Tongue (tissue), 3 donors: ENCODE measurements at places on chromosomes 11 and 22. TPM values are rescaled to one million over a fixed set of nuclear protein-coding genes. Genes with fewer than 3 reads are reported as not detected.

GRCh38 chr11:60803273-60803936, 18.3 kb downstream of the MS4A10 start:
- no peak for DNase-seq

- DNase-seq: no peak
Measured at GRCh38 chr11:8287703-8288102, 24.0 kb upstream of the LMO1 start.

DNA sequence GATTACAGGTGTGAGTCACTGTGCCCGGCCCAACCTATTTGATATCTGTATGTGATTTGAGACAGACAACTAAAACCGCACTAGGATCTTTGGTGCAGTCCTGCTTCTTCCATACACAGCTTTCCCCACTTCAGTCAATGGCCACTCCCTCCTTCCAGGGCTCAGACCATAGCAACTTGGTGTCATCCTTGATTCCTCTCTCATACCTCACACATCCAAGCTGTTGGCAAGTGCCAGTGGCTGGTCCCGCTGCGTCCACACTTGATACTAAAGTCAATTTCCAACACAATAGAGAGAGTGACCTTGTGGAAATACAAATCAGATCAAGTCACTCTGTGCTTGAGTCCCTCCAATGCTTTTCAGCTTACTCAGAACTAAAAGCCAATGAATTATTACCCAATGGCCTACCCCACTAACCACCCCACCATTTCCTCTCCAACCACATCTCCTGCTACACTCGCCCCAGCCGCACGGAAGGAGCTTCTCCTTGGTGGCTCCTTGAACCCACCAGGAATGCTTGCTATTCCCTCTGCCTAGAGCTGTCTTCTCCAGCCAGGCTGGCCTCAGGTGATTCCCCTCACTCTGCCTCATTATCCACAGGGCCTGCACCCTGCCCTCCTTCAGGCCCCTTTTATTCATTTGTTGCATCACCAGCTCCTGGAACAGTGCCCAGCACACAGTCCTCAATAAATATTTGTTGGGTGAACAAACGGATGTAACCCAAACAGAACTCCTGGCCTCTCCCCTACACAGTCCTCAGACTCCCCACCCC, 12.9 kb downstream of the ABTB2 start:
- DNase-seq: no peak

GRCh38 chr11:35305670-35306382, 113.5 kb downstream of the SLC1A2 start:
- peak; percentile 62 for DNase-seq

DNA sequence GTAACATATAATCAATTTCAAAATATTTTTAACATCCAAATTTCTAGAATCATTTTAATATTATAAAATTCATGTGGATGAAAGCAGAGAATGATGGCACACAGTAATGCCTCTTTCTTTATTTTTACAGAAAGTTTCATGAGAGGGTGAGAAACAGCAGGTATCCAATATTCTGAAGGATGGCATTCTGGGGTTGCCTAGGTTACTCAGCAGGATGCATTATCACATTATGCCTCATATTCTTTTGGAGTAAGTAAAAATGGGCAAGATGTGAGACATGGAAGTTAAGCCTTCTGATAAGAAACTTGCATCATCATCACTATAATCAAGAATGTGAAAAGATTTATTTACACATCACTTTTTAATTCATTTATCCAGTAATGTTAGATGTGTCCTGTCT, 148.7 kb upstream of the PGR start:
- DNase-seq: no peak

DNA sequence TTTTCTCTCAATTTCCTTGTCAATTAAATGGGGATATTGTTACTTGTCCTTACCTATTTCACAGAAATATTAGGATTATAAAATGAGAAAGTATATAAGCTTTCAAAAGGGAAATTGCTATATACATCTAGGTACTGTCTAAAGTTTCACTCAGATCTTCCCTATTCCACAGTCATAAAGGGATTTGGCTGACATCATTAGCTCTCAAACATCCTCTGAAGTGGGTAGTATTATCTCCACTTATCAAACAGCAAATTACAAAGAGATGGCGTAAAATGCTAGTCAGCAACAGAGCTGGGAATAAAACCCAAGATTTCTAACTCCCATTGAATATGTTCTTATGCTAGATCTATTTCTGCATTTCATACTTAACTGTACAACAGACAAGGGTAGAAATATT, 50.9 kb downstream of the SLC25A17 start:
- no peak for DNase-seq

DNA sequence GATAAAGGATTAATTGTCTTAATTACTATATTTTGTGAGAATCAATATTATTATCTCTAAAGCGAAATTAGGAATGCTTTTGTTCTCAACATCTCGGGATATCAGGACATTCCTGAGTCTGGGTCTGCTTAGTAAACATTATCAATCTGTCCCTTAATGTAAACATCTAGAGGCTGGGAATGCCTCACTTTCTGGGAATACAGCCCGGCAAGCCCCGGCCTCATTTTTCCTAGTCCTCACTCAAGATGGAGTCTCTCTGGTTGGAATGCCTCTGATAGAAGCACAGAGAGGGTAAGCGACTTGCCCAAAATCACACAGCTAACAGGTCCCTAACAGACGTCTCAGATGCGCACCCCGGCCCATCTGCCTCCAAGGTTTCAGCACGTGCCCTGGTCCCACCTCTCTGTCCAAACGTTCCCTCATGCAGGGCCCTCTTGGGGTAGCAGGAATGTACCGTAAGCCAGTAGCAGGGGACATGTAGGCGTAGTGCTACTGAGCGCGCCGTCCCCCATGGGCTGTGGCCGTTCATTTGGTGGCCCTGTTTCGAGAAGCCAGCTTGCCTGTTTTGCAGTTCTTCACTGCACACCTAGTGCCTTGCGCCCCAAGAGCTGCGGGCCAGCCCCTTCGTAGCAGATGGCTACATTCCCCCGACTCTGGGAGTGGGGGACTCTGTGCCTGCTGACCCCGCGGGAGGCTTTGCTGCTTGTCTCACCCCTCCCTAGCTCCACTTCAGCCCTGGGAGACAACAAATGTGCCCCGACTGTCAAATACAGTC, 62.2 kb upstream of the FADD start:
- DNase-seq: no peak

GRCh38 chr22:19526702-19527111, 2.5 kb upstream of the CLDN5 start:
- no peak for DNase-seq

- no peak for DNase-seq
Measured at GRCh38 chr11:27436916-27437315, 35.7 kb downstream of the LGR4 start.

GRCh38 chr22:43425976-43426785, 14.4 kb downstream of the MPPED1 start:
- DNase-seq: no peak

DNA sequence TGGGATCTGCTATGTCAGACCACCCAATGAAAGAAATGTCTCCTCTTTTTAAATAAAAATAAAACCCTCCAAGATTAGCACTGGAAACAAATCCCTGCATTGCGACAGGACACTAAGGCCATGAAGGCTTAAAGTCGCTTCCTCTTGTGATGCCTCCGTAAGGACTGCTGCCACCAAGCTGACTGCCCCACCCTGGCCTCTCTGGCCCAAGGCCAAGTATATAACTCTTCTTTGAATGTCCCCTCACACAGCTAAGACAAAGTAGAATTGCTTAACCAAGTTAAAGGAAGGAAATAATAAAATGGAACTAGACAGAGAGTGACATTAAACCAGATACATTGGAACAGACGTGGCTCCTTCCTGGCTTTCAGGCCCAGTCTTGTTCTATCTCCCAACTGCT, 7.5 kb upstream of the NRGN start:
- no peak for DNase-seq

DNA sequence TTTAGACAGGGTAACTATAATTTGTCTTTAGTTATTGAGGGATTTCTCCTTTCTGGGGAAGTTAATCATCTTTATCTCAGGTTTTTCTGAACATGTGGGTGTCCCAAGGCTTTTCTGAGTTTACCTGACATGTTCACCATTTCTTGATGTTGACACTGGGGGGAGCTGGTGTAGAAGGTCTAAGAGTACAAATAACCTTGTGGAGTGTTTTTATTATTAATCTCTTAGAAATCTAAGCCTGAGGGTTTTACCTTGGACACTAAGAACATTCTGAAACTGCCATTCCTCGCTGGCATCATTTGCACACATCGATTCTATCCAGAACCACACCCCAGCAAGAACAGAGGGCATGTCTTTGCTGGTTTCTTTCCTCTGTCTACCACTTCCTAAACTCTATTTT, 15.6 kb upstream of the C11orf91 start:
- no peak for DNase-seq

DNA sequence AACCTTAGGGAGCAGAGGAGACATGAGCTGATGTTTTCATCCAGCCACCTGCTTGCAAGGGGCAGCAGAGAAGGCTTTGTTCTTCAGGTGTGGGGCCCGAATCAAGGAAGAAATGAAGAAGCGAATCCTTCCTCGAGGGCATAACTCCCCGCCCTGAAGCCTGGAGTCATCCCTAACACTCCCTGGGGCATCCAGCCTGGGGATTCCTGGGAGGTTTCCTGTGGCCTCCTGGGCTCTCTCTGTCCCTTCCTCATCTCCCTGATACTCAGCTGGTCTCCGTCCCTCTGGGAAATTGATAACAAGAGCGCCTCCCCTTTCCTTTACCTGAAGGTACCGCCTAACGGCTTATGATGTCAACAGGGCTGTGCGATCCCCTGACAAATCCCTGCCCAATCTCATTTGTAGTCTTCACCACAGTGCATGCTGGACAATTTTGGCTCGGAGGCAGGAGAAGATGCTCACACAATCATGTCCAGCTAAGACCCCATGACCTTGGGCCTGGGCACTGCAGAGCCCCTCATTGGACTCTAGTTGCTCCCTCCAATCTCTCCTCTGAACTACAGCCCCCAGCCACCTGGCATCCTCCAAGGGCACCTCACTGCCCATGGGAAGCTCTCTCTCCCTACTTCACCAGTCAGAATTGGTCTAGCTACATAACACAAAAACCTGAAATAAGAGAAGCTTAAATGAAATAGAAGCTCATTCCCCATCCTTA, 80.6 kb upstream of the RTL6 start:
- no peak for DNase-seq

- DNase-seq: no peak
Measured at GRCh38 chr11:1070594-1071462, 3.8 kb upstream of the MUC2 start.

GRCh38 chr22:27845644-27846043, 44.1 kb upstream of the MN1 start:
- DNase-seq: no peak

DNA sequence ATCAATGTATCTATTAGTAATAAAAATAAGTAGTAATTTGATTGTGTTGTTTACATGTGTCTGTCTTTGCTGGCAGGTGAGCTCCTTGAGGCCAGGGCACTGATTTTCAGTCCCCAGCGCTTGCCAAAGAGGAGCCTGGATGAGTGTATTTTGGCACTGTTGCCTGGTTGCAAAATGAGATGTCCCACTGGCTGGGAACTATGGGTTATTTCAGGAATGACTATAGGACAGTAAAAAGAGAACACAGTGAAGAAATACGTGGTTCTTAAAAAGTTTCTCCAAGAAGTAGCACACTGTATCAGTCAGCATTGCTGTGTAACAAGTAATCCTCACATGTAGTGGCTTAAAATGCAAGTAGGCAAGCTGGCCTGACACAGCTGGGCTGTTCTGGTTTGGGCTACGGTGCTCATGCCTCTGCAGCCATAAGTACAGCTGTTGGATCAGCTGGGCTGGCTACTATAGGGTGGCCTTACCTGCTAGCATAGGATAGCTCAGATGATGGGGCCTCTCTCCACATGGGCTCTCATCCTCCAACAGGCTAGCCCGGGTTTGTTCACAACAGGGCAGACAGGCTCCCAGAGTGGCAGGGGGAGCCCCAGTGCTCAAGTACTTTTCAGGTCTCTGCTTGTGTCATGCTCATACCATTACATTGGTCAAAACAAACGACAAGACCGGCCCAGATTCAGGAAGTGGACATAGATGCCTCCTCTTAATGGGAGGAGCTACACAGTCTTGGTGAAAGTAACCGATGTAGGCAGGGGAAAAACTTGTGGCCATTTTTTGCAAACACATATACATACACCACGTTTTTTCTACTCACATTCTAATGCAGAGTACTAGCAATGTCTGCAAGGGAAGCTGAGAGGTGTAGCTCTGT, 399.1 kb downstream of the LARGE1 start:
- DNase-seq: no peak

- no peak for DNase-seq
Measured at GRCh38 chr11:80107415-80107814, 666.6 kb upstream of the TENM4 start.

DNA sequence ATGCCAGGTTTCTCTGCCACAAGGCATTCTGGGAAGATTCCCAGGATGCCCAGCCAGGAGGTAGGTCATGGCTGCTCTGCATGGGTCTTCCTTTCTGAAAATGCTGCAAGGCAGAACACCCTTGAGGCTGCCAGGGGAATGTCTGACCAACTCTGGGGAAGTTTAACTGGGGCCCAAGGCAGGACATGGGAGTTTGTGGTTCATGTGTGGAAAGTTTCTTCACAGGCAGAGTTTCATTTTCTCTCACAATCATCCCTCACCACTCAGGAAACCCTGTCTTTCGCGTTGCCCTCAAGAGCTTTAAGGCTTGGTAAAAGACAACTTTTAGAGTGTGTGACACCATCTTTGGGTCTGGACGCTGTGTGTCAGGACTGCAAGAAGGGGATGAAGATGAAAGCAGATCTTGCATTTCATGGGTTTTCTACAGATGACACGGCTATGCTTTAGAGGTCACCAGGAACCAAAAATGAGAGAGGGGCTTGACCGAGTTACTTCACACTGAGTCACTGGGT, 133.5 kb downstream of the CD44 start:
- DNase-seq: no peak

DNA sequence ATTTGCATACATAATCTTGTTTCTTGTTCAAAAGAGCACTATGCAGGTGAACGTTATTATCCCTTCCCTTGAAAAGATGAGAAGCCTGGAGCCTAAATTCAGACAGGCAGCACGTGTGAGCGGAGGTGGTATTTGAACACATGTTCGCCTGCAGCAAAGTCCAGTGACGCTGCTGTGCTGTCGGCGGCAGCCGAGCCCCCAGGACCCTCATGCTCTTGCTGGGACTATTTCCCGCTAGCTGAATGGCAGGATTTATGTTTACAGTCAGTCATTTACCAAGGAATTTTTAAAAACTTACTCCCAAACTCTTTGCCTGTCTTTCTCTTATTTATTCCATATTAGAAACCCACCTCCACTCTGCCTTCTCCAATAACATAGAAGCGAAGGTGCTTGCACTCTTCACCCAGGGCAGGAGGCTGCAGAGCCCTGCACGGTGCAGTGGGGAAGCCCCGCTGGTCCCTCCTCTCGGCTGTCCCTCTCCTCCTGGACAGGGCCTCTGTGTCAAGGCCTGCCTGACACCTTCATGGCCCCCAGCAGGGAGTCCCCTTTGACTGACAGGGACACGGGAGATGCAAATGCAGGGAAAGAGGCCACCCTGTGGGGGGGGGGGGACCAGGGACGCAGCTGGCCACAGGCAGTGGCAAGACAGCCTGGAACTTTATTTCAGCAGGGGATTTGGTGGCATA, 528.5 kb upstream of the B3GAT1 start:
- no peak for DNase-seq

- DNase-seq: no peak
Measured at GRCh38 chr11:122486793-122487495, 168.6 kb upstream of the UBASH3B start.

GRCh38 chr11:70445091-70445490, 46.8 kb downstream of the CTTN start:
- no peak for DNase-seq

Gene PANX2
- total RNA-seq: 0.31 TPM

Gene MPZL3
- 3.0 TPM for total RNA-seq

Gene SHISAL1
- 11.2 TPM for total RNA-seq

Gene MMP13
- total RNA-seq: not detected

Gene C22orf39
- 50.9 TPM for total RNA-seq

Gene TRIM64
- not detected for total RNA-seq

Gene YPEL4
- 1.1 TPM for total RNA-seq

Gene CRYBB2
- 0.82 TPM for total RNA-seq
